ENCODE measurements at places on chromosomes 3 and 15. TPM values are rescaled to one million over a fixed set of nuclear protein-coding genes. Genes with fewer than 3 reads are reported as not detected.

The MKRN2OS gene
- 0.23 TPM for total RNA-seq

The PHC3 gene
- total RNA-seq, result 18.5 TPM

The RTP1 gene
- total RNA-seq, result not detected

DNA sequence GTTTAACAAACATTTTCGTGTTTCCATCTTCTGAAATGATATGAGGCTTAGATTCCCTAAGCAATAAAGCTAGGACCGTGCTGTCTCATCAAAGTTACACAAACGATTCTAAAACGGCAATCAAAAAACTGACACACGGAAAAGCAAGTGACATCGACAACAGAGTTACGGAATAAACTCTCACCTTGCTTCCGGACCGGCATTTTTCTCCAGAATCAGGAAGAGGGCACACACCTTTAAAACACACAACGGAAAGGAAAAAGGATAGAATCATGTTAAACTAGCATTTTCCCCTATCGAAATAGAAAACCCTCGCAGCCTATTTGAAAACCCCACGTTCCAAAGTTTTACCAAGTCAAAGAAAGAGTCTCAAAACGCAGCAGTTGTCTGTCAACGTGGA lies 1.4 kb downstream of the DLG1 start:
- DNase-seq, result no peak

DNA sequence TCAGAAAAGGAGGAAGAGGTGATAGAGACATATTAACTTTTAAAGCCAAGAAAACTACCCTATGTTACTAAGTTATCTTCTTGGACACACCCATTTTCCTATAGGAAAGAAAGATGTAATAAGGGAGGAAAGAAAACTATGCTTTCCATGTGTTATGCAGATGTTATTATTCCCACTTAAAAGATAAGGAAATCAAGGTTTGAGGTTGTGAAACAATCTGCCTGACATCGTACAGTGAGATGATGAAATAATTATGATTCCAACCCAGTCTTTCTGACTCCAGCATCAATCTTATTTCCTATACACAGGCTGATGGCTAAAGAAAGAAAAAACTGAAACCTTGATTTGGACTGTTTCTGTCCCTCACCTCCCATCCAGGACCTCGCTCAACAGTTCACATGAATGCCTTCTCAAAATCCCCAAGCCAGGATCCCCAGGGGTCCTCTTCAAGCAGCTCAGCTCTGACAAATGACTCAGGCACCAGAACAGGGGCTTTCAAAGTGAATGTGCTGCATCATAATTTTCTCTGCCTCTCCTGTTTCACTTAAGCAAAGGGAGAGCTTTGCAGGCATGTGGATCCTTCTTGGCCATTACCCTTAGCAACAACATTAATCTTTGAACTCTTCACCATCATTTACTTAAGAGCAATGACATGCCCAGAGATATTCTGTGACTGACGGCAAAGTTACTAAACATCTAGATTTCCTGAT lies 12.4 kb upstream of the EID1 start:
- DNase-seq, result no peak

- DNase-seq, result no peak
Observed at GRCh38 chr3:56087451-56088053, 380.7 kb downstream of the ERC2 start.

DNA sequence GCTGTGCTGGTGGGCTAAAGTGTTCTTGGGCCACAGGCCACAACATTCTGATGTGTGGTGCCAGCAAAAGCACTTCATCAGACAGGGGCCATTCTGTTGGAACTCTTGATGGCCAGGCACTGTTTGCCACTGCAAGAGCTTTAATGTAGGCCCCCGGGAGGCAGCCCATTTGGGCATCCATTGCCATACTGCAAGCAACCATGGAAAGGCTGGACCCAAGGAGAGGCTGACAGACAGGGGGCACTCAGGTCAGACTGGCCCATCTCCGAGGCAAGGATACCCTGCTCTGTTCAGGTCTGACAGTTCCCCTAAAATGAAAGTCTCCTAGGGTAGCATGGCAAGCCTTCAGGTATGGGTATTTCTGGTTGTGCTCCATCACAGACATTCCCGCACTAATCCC lies 64.2 kb downstream of the FAM227B start:
- DNase-seq, result no peak

DNA sequence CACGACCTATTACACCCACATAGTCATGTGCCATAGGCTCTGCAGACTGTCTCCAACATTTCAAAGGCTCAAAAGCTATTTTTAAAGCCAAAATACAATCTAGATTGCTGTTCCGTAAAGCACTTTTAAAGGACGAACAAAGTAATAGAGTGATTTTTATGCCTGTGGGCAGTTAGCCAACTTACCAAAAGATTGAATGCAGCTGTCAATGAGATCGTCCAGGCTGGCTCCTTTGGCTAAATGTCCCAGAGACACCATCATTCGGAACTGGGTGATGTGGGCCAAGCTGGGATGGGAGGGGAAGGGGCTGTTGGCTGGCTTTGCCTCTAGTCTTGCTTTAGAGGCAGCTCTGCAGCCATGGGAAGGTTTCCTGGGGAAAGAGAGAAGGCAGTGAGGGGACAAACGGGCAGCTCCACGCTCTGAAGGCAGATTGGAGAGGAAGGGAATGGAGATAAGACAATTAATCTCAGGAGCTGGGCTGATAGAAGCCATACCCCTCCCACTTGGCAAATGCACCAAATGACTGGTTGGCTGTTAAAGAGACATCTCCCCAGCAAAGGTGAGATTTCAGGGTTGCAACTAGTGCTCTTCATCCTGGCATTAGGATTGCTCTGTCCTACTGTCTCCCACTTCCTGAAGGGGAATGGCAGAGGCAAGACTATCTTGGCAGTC lies 4.8 kb downstream of the RASGRP1 start:
- DNase-seq, result no peak

DNA sequence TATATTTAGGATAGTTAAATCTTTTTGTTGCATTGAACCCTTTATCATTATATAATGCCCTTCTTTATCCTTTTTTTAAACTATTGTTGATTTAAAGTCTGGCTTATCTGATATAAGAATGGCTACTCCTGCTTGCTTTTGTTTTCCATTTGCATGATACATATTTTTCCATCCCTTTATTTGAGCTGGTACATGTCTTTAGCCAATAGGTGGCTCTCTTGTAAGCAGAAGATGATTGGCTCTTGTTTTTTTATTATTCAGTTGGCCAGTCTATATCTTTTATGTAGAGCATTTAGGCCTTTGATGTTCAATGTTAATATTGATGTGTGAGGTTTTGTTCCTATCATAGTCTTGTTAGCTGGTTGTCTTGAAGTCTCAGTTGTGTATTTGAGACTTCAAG lies 99.5 kb upstream of the MCTP2 start:
- DNase-seq, result no peak

GRCh38 chr15:50028326-50028725 lies 90.7 kb downstream of the ATP8B4 start:
- no peak for DNase-seq

GRCh38 chr3:65669163-65669875 lies 369.4 kb downstream of the MAGI1 start:
- no peak for DNase-seq

All from epithelial cell of proximal tubule (primary cell).